ENCODE measurements at places on chromosomes 7 and 10. TPM values are rescaled to one million over a fixed set of nuclear protein-coding genes. Genes with fewer than 3 reads are reported as not detected.

COL26A1 gene
- 3.0 TPM for total RNA-seq

CLRN3 gene
- 0.05 TPM for total RNA-seq

EBF3 gene
- 1.5 TPM for total RNA-seq

CDK14 gene
- 9.0 TPM for total RNA-seq

SMARCD3 gene
- 4.1 TPM for total RNA-seq

TACR2 gene
- total RNA-seq: 0.05 TPM

GIMAP2 gene
- total RNA-seq: 70.4 TPM

IFIT3 gene
- 33.4 TPM for total RNA-seq

RASSF4 gene
- total RNA-seq: 17.9 TPM

PALD1 gene
- 7.3 TPM for total RNA-seq

C10orf105 gene
- 0.42 TPM for total RNA-seq

NEUROD6 gene
- total RNA-seq: not detected

DNA sequence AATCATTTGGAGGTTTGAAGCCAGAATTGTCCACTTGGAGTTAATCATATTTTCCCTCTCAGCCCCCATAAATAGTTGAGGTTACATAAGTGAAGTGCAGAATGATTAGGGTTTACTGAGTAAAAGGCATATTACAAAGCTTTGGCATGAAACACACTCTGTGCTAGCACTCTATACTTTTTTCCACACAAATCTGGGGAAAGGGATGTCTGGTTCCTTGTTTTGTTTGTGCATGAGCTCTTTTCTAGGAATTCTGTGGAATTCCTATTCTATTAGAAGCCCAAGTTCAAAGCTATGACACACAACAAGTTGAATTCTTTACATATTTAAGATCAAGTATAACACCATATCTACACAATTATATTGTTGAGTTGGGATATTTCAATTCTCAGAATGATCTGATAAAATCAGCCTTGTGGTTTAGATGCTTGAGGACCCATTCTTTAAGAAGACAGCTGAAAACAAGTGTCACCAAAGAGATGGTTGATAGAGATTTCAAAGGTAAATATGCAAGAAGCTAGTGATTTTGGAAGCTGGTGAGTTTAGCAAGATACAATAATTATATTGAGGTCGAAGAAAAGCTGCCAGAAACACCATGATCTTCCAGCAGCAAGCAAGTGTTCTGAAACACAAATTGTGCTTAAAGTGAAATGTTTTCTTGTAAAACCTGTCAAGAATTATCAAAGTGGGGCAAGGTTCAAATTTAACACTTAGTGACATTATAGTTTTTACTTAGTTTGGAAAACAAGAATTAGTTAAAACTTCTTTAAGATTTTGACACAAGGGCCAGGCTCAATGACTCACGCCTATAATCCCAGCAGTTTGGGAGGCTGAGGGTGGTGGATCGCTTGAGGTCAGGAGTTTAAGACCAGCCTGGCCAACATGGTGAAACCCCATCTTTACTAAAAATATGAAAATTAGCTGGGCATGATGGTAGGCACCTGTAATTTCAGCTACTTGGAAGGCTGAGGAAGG lies 122.6 kb downstream of the INHBA start:
- no peak overlapping the region for H3K27ac ChIP-seq
- DNase-seq: no peak
- H3K27me3 ChIP-seq: no peaks in the 10 kb centered on the region

GRCh38 chr10:3268025-3268424 lies 95.4 kb upstream of the PITRM1 start:
- H3K4me3 ChIP-seq: no peak overlapping the region
- H3K27me3 ChIP-seq: no peaks in the 10 kb centered on the region
- DNase-seq: no peak

DNA sequence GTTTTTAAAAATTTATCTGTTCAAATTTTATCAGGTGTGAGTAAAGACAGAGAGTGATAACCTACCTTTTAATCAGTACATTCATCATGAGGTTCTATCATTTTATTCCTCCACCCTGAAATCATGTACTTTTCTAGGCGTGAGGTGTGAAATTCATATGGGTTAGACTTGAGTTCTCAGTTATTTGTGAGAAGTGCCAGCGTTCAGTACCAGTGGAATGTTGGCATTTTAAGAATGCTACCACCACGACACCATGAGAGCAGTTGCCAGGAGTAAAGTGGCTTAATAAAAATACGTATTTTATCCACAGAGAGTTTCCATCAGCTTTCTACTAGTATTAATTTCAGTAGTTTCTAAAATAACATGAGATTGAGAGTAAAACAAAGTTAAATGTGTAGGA lies 104.1 kb upstream of the FERD3L start:
- no peak overlapping the region for H3K4me3 ChIP-seq
- H3K36me3 ChIP-seq: no peaks in the 10 kb centered on the region
- no peaks in the 10 kb centered on the region for H3K4me1 ChIP-seq
- no peaks in the 10 kb centered on the region for H3K27me3 ChIP-seq
- H3K27ac ChIP-seq: no peak overlapping the region

DNA sequence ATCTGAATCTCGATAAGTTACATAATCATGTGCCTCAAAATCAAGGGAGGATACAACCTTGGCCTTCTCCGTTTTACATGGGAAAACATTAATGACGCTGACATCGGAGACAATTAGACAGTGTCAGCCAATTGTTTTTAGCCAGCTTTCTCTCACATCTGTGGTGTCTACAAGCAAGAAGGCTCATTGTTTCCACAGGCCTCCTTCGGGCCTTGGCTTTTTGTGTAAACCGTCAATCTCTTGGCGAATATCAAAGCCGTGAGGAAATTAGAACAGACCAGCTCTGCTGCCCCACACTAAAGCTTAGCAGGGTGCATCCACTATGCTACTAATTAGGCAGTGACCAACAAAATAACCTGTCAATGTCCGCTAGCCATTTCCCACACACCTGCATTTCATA lies 43.2 kb downstream of the VAX1 start:
- no peaks in the 10 kb centered on the region for H3K36me3 ChIP-seq
- no peak for DNase-seq
- H3K4me1 ChIP-seq: no peaks in the 10 kb centered on the region
- no peak overlapping the region for H3K27ac ChIP-seq
- H3K27me3 ChIP-seq: no peaks in the 10 kb centered on the region
- H3K4me3 ChIP-seq: no peak overlapping the region

- H3K27ac ChIP-seq: no peak overlapping the region
- H3K4me3 ChIP-seq: no peak overlapping the region
- no peaks in the 10 kb centered on the region for H3K36me3 ChIP-seq
- no peak for DNase-seq
Measured at GRCh38 chr7:155166673-155167370, 96.7 kb downstream of the HTR5A start.

DNA sequence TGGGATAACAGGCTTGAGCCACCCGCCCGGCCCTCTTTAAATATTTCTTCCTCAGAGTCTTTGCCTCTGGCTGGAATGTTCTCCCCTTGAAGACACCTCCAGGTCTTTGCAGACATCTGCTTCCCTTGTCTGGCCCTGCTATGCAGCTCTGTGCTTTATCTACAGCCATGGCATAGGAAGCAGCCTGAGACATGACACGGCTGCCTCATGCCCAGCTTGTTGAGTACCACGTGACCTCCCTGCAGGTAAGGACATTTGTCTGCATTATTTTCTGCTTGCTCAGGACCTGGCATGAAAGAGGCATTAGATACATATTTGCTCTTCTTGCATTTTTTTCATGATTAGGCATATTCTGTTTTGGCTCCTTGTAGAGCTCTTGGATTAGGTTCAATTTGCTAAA lies 113.8 kb upstream of the KLF6 start:
- no peaks in the 10 kb centered on the region for H3K4me1 ChIP-seq
- H3K36me3 ChIP-seq: no peaks in the 10 kb centered on the region
- DNase-seq: no peak

- H3K36me3 ChIP-seq: no peaks in the 10 kb centered on the region
- no peak overlapping the region for H3K27ac ChIP-seq
- no peaks in the 10 kb centered on the region for H3K4me1 ChIP-seq
- no peaks in the 10 kb centered on the region for H3K27me3 ChIP-seq
Measured at GRCh38 chr7:156474241-156474743, 166.3 kb upstream of the RNF32 start.

- peaks cover 6% of the 10 kb centered on the region for H3K4me1 ChIP-seq
- no peak overlapping the region for H3K27ac ChIP-seq
- DNase-seq: no peak
- H3K4me3 ChIP-seq: no peak overlapping the region
Measured at GRCh38 chr10:102508506-102508905, 4.7 kb downstream of the SUFU start.

GRCh38 chr7:22694597-22695207 lies 32.3 kb upstream of the IL6 start:
- H3K4me3 ChIP-seq: no peak overlapping the region
- H3K27me3 ChIP-seq: no peaks in the 10 kb centered on the region
- no peaks in the 10 kb centered on the region for H3K36me3 ChIP-seq
- no peaks in the 10 kb centered on the region for H3K4me1 ChIP-seq
- no peak overlapping the region for H3K27ac ChIP-seq

DNA sequence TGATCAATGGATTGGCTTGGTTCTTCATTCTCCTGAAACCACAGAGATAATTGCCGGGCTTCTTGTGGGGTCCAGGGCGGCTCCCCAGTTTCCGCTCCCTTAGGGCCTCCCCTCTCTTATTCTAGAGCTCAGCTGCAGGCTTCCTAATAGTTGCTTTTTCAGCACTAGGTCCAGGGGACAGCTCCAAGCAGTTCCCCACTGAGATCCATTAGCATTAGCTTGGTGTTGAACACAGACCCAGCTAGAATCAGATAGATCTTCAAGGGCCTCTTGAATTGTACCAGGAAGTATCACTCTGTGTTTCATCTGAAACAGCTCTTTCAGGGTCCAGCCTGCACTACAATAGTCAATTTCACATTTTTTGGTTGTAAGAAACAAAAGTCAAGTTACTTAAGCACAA lies 238.7 kb downstream of the SEC23IP start:
- no peaks in the 10 kb centered on the region for H3K27me3 ChIP-seq
- no peak overlapping the region for H3K27ac ChIP-seq
- no peaks in the 10 kb centered on the region for H3K36me3 ChIP-seq
- peak; percentile 33 for DNase-seq
- H3K4me1 ChIP-seq: no peaks in the 10 kb centered on the region
- H3K4me3 ChIP-seq: no peak overlapping the region

DNA sequence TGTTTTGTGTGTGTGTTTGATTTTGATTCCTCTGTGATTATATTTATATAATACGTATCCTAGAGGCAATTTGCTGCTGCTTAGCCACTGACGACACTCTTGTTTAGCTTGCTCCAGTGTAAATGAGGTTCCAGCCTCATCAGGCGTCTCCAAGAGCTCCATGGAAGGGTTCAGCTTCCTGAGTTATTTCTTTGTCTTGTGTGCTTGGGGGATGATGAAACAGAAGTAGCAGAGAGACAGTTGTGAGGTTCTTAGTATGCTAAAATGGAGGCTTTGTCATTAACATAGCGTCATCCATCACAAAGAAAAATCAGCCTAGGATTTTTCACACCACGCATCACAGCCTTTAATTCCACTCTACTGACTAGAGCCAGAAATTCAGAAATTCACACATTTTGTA lies 85.1 kb downstream of the KLF6 start:
- no peak for DNase-seq
- H3K27ac ChIP-seq: no peak overlapping the region
- no peaks in the 10 kb centered on the region for H3K36me3 ChIP-seq
- no peaks in the 10 kb centered on the region for H3K27me3 ChIP-seq
- no peaks in the 10 kb centered on the region for H3K4me1 ChIP-seq
- H3K4me3 ChIP-seq: no peak overlapping the region

GRCh38 chr10:59585046-59585700 lies 124.5 kb downstream of the SLC16A9 start:
- no peaks in the 10 kb centered on the region for H3K36me3 ChIP-seq
- H3K4me3 ChIP-seq: no peak overlapping the region
- no peaks in the 10 kb centered on the region for H3K27me3 ChIP-seq
- no peak for DNase-seq

- H3K4me3 ChIP-seq: no peak overlapping the region
- no peaks in the 10 kb centered on the region for H3K4me1 ChIP-seq
- no peaks in the 10 kb centered on the region for H3K27me3 ChIP-seq
- H3K27ac ChIP-seq: no peak overlapping the region
- no peak for DNase-seq
Measured at GRCh38 chr7:39249635-39250152, 272.0 kb downstream of the POU6F2 start.

GRCh38 chr10:121813211-121813815 lies 114.5 kb downstream of the ATE1 start:
- H3K36me3 ChIP-seq: no peaks in the 10 kb centered on the region
- H3K27me3 ChIP-seq: no peaks in the 10 kb centered on the region
- H3K4me3 ChIP-seq: no peak overlapping the region

GRCh38 chr7:1078985-1079384 lies 8.9 kb upstream of the GPER1 start:
- H3K27ac ChIP-seq: no peak overlapping the region
- DNase-seq: no peak
- H3K4me3 ChIP-seq: no peak overlapping the region
- no peaks in the 10 kb centered on the region for H3K36me3 ChIP-seq

DNA sequence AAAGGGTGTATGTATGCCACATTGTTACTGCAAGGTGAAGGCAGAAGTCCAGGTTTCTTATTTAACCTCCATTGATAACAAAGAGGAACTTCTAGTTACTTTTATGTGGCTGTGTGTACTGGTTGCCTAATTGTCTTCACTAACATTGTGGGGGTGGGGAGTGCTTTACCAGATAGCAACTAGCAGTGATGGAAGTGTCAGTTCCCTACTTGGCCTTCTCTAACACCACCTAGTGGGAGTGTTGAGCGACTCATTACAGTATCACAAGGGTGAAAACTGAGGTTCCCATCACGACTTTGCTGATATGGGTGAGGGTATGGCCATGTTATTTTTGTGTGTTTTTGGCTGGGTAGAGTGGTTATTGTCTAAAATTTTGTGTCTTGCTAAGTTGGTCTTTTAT lies 274.4 kb downstream of the THSD7A start:
- no peak for DNase-seq
- H3K27me3 ChIP-seq: no peaks in the 10 kb centered on the region
- H3K36me3 ChIP-seq: no peaks in the 10 kb centered on the region
- H3K4me1 ChIP-seq: no peaks in the 10 kb centered on the region

All from thymus (tissue), 14 donors.